ENCODE measurements at places on chromosomes 11 and 22.

GRCh38 chr11:42812960-42813359, 498.8 kb upstream of the API5 start:
- no peak for DNase-seq

GRCh38 chr11:92941676-92942571, 27.5 kb upstream of the MTNR1B start:
- DNase-seq: peak; percentile 43

GRCh38 chr11:104064034-104064630, 27.7 kb downstream of the DDI1 start:
- no peak for DNase-seq

DNA sequence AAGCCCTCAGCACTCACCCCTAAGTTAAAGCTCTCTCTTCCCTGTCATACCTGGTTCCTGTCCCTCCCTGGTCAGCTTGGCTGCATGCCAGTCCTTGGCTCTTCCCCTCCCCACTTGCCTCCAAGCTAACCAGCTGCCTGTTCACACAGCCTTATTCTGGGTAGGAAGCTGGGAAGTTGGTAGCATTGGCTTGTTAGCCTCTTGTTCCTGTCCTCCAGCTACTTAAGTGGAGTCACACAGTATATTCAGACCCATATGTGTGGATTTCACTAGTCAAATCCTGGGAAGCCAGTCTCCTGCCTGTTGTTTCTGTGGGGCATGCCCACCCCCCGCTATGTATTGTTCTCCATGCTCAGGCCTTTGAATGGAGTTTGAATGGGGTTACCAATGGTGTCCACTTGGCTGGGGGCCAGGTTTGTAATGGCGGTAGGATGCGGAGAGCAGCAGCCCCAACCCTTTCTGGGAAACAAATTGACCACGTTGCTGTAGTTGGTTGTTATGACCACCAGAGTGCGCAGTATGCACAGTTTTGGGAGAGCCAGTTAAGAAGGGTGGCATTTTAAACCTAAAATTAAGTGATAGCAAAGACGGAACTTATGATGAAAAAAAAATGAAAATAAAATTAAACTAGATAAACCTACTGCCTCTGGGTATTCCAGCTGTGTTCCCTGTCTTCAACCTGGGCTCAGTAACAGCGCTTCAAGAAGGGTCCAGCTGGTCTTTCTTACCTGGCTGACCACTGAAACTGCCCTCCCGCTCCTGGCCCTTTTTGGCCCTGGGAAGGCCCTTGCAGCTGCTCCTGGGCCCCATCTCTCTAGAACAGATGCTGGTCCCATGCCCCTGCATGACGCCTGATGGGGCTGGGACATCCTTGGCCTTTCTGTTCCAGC, 10.7 kb upstream of the RPS3 start:
- peak; percentile 86 for DNase-seq

- DNase-seq: no peak
Measured at GRCh38 chr11:10328314-10329098, 23.6 kb downstream of the ADM start.

- DNase-seq: no peak
Measured at GRCh38 chr22:30015229-30015797, 65.0 kb upstream of the HORMAD2 start.

DNA sequence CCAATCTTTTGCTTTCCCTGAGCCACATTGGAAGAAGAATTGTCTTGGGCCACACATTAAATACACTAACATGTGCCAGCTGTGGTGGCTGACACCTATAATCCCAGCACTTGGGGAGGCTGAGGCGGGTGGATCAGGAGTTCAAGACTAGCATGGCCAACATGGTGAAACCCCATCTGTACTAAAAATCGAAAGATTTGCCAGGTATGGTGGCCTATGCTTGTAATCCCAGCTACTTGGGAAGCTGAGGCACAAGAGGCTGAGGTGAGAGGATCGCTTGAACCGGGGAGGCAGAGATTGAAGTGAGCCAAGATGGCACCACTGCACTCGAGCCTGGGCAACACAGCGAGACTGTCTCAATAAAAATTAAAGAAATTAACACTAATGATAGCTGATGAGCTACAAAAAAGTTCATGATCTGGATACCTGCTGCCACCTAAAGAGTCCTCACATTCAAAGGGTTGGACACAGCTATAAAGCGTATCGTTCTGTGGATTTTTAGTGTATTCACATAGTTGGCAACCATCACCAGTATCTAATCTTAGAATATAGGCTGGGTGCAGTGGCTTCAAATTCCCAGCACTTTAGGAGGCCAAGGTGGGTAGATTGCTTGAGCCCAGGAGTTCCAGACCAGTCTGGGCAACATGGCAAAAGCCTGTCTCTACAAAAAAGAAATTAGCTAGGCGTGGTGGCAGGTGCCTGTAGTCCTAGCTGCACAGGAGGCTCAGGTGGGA, 3.4 kb upstream of the LDHC start:
- no peak for DNase-seq

DNA sequence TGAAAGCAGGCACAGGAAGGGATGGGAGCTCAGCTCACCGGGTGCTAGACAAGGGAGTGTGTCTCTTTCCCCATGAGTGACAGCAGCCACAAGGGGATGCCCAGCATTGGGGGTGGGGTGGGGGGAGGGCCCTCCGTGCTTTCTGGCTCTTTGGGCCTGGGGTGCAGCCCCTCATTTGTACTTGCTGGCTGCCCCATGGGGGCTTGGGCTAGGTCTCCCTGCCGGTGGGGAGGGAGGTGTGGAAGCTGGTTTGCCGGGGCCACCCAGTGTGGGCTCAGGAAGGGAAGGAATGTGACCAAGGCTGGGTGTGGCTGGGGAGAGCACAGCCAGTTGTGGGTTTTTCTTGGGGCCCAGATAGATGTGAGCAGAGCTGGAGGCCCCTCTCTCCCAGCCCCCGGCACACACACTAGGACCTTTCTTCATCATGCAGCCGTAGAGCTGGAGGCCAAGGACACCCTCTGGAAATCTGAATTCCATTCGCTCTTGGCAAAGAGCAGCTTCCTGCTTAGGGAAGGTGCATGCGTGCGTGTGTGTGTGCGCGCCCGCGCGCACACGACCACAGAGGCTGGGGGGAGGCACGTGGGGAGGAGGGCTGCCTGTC, 25.8 kb downstream of the KCNQ1OT1 start:
- no peak for DNase-seq

DNA sequence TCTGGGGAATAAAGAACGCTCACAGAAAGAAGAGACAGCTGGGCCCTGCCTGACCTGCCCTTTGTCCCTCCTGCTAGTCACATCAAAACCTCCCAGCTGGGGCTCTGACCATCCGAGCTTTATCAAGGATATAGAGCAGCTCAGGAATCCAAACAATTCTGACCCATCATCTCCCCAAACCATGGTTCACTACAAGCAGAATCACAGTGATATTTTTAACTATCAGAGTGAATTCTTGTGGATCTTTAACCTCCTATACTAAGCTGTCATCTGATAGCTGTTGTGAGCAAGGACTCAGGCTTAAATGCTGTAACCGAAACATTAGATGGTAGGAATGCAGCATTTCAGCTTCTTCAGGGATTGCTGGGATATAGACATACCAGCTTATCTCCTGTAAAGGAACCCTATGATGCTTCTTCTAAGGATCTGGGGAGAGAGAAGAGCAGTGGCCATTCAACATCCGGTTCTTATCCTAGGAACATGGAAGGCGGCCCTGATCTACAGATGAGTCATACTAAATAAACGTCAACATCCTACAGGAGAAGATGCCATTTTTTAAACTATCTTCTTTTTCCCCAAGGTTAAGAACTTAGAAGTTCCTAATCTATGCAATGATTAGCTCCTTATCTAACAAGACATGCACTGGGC, 84.7 kb upstream of the AKIP1 start:
- DNase-seq: no peak

All from RPMI8226 (cell line).